Lung (tissue), 17 donors: ENCODE measurements at places on chromosomes 12 and 14. TPM values are rescaled to one million over a fixed set of nuclear protein-coding genes. Genes with fewer than 3 reads are reported as not detected.

Gene KIF26A
- 11.4 TPM for total RNA-seq

Gene SLC10A1
- not detected for total RNA-seq

Gene ACYP1
- 16.1 TPM for total RNA-seq

Gene ANO4
- 1.6 TPM for total RNA-seq

Gene GNG2
- total RNA-seq, result 42.3 TPM

Gene KRT77
- not detected for total RNA-seq

DNA sequence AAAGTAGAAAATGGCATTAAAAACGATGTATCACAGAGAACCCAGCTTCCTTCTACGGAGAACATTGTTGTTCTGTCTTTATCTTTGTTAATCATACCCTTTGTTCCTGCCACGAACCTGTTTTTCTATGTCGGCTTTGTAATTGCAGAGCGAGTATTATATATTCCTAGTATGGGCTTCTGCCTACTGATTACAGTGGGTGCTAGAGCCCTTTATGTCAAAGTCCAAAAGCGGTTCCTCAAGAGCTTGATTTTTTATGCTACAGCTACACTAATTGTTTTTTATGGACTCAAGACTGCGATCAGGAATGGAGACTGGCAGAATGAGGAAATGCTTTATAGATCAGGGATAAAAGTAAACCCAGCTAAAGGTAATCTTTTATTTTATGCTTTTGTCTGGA is 209.6 kb downstream of the TMTC2 start:
- DNase-seq, result no peak

GRCh38 chr14:65250162-65250495 is 147.8 kb upstream of the MAX start:
- DNase-seq, result no peak

- DNase-seq, result no peak
Observed at GRCh38 chr12:30448038-30448437, 247.6 kb downstream of the IPO8 start.

Gene INHBC
- not detected for total RNA-seq

Gene SOAT2
- total RNA-seq, result not detected

DNA sequence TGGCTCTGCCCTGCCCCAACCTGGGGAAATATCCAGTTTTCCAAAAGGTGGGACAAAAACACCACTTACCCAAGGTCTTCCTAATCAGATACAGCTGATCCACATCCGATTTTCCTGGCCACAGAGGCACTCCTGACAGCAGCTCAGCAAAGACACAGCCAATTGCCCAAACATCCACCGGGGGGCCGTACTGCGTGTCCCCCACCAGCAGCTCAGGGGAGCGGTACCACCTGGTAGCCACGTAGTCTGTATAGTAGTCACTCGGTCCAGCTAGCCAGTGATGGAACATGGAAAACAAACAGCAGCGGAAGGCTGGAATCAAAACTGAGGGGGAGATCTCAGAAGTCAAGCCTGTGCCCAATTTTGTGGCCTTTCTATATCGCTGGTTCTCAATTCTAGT is 28.8 kb downstream of the DMAC2L start:
- DNase-seq, result no peak

GRCh38 chr12:112782943-112783342 is 8.6 kb upstream of the RPH3A start:
- DNase-seq, result no peak

Gene KRT86
- 1.1 TPM for total RNA-seq
